ENCODE measurements at places on chromosomes 12 and 14. TPM values are rescaled to one million over a fixed set of nuclear protein-coding genes. Genes with fewer than 3 reads are reported as not detected.

- no peak for DNase-seq
Measured at GRCh38 chr12:6272300-6273204, 37.9 kb upstream of the PLEKHG6 start.

- no peak for DNase-seq
Measured at GRCh38 chr12:31765931-31766330, 37.1 kb upstream of the AMN1 start.

- DNase-seq: no peak
Measured at GRCh38 chr12:111251787-111252186, 117.1 kb downstream of the PHETA1 start.

DNA sequence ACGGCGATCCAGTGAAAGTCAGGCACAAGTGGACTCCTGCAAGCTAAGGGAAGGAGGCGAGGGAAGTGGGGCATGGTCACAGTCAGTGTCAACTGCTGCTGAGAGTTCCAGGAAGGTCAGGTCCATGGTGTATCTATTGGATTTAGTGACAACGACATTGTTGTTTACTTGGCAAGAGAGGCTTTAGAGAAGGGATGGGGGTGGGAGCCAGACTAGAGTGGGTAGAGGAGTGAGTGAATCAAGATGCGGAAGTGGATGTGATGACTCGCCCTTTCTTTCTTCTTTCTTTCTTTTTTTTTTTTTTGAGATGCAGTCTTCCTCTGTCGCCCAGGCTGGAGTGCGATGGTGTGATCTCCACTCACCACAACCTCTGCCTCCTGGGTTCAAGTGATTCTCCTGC lies 12.5 kb downstream of the P2RX7 start:
- DNase-seq: peak; percentile 41

DNA sequence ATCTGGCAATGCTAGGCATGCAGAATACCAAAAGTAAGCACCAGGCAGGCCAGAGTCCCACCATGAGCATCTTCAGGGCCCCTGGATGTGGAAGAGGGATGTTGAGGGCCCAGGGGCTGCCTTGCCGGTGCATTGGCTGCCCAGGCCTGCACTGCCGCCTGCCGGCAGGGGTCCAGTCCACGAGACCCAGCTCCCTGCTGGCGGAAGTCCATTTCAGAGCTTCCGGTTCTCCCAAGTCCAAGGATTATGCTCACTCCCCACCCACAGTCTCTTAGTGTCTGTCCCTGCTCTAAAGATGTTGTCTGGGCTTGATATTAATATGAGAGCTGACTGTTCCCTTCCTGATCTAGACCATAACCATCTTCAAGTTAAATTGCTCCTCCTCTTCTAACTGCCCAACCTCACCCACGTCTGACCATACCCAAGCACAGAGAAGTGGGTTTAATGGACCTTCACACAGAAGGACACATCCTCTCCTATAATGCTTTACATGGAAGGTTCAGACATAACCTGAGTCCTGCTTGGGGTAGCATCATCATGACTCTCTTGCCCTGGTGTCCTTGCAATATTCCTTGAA lies 117.4 kb downstream of the DAD1 start:
- peak; percentile 74 for DNase-seq

GRCh38 chr14:33254861-33255395 lies 316.2 kb downstream of the NPAS3 start:
- DNase-seq: no peak

DNA sequence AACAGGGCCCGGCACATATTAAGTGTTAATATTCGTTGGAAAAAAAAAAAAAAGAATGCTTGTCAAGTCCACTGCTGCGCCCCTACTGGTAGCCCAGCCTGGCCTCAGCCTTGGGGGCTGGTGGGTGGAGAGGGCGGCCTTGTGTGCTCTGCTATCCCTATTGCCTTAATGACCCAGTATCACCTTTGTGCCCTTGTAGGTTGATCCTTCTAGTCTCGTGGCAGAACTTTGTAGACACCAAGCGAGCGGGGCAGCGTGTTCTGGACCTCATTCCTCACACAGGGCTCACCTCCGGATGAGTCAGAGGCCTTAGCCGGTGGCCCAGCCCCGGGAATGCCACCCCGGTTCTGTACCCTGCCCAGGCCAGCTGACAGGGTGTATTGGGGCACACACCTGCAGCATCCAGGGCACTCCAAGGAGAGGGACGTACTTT lies 1.8 kb upstream of the RCOR1 start:
- no peak for DNase-seq

DNA sequence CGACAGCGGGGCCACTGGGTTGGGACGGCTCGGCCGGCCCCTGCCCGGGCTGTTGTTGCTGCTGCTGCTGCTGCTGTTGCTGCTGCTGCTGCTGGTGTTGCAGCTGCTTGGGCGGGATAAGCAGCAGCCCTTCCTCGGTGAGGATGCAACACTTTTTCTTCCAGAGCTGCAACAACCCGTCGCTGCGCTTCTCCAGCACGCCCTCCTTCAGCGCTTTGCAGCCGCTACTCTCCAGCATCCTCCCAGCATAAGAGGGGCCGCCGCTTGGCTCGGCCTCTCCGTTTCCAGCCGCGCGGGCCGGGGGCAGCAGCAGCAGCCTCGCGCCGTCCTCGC lies 529 bp downstream of the PHLDA1 start:
- DNase-seq: no peak

DNA sequence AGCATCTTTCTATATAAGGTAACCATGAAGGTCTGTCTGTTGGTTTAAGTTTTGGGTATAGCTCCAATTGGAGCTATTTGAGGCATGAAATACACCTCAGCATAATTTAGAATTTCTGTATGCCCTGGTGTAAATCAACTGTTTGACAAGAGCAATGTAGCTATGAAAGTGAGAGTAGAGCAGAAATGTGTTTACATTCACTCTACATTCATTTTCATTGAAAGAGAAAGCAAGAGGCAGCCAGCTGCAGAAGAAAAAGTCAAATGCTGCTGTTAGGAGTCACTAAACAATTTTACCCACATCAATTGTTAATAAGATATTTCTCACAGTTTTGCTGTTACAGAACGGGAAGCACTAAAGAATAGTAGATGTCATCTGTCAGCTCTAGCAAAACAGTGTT lies 252.5 kb downstream of the SLC6A15 start:
- no peak for DNase-seq

DNA sequence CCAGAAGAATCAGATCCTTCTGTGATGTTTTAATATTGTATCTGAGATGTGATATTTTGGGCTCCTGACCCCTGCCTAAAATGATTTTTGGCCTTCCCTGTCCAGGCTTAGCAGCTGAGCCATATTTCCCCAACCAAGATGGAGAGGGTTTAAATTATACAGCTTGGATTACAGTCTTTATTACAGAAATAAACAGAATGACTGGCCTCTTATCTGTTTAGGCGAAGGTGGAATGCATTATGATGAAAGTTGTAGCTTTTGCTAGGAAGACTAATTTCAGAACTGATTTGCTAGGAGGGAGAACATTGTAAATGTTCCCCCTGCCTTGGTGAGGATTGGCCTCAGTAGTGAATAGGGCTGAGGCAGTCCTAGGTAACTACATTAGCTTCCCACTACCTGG lies 23.3 kb downstream of the BMAL2 start:
- no peak for DNase-seq

DNA sequence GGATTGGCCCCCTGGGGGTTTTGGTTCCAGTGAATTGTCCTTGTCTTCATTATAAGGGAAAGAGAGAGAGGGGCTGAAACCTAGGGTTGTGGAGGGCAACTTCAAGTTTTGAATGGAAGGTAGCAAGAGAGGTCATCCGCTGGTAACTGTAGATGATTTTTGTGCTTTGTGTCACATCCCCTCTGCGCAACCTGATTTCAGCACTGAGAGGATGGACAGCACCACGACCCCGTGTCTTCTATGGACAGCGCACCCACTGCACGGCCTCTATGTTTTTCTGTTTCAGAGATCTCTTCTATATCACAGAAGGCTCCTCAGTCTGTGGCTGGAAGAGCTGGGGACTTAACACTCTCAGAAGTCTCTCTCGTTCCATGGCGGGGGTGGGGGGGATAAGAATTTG lies 127.0 kb upstream of the RPH3A start:
- DNase-seq: peak; percentile 16

DNA sequence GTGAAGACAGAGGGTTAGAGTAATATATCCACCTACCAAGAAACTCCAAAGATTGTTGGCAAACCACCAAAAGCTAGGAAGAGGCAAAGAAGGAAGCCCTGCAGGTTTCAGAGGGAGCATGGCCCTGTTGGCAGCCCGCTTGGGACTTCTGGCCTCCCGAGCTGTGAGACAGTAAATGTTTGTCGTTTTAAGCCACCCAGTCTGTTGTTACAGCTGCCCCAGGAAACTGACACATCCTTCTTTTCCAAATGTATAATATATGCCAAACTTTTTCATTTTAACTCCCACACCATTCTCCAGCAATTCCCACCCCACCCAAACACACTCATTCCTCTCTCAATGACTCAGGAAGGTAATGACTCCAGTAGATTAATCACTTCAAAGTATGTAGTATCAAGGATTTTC lies 74.0 kb downstream of the RPS29 start:
- peak; percentile 57 for DNase-seq

GRCh38 chr12:4830556-4831210 lies 79.0 kb upstream of the KCNA1 start:
- DNase-seq: no peak

- no peak for DNase-seq
Measured at GRCh38 chr12:52130711-52131110, 51.2 kb downstream of the SMIM41 start.

- no peak for DNase-seq
Measured at GRCh38 chr12:116595186-116595585, 36.0 kb downstream of the MAP1LC3B2 start.

DNA sequence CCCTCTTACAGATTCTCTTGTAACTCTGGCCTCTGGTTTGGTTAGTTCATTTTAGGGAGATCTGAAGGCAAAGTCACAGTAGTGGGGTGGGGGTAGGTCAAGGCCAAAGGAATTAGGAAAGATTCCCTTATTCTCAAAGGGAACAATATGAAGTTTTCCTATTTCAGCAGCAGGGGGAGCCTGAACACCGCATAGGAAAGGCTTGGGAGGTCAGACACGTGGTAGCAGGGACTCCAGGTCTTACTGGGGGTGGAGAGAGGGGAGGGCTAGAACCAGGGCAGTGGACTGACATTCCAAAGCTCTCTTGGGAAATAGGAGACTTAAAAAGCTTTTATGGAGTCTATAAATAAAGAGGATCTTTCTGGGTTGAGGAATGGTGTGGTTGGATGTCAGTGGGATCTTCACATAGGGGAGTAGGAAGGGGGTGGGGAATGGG lies 1.3 kb downstream of the ZC3H10 start:
- DNase-seq: peak; percentile 83

DNA sequence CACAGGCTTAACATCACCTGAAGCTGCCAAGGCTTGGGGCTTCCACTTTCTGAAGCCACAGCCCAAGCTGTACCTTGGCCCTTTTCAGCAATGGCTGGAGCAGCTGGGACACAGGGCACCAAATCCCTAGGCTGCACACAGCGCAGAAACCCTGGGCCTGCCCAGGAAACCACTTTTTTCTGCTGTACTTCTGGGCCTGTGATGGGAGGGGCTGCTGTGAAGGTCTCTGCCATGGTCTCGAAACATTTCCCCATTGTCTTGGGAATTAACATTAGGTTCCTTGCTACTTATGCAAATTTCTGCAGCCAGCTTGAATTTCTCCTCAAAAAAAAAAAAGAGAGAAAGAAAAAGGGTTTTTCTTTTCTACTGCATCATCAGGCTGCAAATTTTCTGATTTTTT lies 219.1 kb downstream of the RPL10L start:
- DNase-seq: no peak

DNA sequence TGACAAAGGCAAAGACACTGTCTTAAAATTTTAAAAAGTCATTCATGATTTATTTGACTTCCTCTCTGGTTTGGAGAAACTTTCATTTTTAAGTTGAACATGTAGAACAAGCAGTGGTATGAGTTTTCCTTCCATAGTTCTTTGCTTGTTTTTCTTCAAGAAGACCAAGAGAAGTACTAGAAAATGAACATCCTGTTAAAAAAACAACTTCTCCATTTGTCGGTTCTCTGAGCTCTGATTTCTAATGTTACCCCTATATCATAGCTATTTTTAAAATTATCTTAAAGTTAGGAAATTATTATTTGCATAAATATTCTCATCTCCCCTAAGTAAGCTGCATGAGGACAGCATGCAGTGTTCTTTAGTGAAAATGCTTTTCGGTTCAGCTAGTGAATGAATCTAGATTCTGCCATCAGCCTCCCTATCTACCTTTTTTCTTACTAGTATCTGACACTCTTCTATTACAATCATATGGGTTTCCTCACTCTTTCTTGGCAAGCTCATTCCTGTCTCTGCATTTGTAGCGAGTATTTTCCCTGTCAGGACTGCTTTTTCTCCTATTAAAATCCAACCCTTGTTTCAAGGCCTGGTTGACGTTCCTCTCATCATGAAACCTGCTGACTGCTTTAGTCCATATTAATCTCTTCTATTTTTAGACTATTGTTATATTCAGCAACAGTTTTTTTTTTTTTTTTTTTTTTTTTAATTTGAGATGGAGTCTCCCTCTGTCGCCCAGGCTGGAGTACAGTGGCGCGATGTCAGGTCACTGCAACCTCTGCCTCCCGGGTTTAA lies 15.8 kb downstream of the DIP2B start:
- DNase-seq: no peak

- DNase-seq: no peak
Measured at GRCh38 chr14:33103966-33104365, 165.3 kb downstream of the NPAS3 start.

GRCh38 chr12:124812356-124812755 lies 51.3 kb downstream of the SCARB1 start:
- no peak for DNase-seq

GRCh38 chr14:83196236-83196635 lies 1662.6 kb upstream of the SEL1L start:
- no peak for DNase-seq

DNA sequence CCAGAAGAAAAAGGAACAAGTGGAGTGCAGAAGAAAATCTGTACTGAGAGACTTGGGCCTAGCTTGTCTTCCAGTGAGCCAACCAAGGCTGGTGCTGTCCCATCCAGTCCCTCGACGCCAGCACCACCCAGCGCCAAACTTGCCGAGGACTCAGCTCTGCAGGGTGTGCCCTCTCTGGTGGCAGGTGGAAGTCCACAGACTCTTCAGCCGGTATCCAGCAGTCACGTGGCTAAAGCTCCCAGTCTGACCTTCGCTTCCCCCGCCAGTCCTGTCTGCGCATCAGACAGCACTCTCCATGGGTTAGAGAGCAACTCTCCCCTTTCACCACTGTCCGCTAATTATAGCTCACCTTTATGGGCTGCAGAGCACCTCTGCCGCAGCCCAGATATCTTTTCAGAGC lies 15.6 kb downstream of the CIPC start:
- DNase-seq: no peak

- DNase-seq: no peak
Measured at GRCh38 chr12:113242026-113242418, 20.8 kb downstream of the TPCN1 start.

The CCDC177 gene
- not detected for total RNA-seq

The GLS2 gene
- 0.20 TPM for total RNA-seq

The SYCP3 gene
- total RNA-seq: 0.20 TPM

The CLEC6A gene
- not detected for total RNA-seq

The SLC10A1 gene
- not detected for total RNA-seq

The TMPRSS12 gene
- total RNA-seq: not detected

The ARMH4 gene
- 1.3 TPM for total RNA-seq

The TAS2R50 gene
- total RNA-seq: 0.24 TPM

The CLEC4D gene
- not detected for total RNA-seq

The RFLNA gene
- 1.7 TPM for total RNA-seq

The GARIN6 gene
- not detected for total RNA-seq

The TUNAR gene
- not detected for total RNA-seq

The PKP2 gene
- total RNA-seq: not detected

The ESR2 gene
- total RNA-seq: 0.12 TPM

The CLMN gene
- total RNA-seq: 0.59 TPM

The DENR gene
- total RNA-seq: 41.9 TPM

The SARNP gene
- total RNA-seq: 137 TPM

The ERBB3 gene
- 3.0 TPM for total RNA-seq

The SERPINA5 gene
- total RNA-seq: 0.49 TPM

The NPFF gene
- total RNA-seq: not detected

The STK38L gene
- total RNA-seq: 11.0 TPM

The CRIP1 gene
- not detected for total RNA-seq

The IGFBP6 gene
- total RNA-seq: 103 TPM

Measured in RPMI7951 (cell line).